ENCODE measurements at places on chromosomes 2 and 18. TPM values are rescaled to one million over a fixed set of nuclear protein-coding genes. Genes with fewer than 3 reads are reported as not detected.

GRCh38 chr2:217332866-217333265 lies 473.0 kb upstream of the TNP1 start:
- DNase-seq: no peak

DNA sequence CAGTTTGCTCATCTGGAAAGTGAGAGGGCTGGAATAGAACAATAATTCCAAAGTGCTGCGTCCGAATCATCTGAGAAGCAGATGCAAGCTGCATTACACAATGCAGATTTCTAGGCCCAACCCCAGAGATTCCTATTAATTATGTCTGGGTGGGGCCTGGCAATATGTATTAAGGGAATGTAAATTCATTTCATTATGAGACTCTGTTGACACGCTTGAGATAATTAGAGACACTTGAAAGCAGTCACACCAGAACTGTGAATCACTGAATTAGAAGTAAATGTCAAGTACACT lies 54.7 kb upstream of the HK2 start:
- DNase-seq: no peak

The AQP12A gene
- total RNA-seq: not detected

The PUS10 gene
- 5.1 TPM for total RNA-seq

DNA sequence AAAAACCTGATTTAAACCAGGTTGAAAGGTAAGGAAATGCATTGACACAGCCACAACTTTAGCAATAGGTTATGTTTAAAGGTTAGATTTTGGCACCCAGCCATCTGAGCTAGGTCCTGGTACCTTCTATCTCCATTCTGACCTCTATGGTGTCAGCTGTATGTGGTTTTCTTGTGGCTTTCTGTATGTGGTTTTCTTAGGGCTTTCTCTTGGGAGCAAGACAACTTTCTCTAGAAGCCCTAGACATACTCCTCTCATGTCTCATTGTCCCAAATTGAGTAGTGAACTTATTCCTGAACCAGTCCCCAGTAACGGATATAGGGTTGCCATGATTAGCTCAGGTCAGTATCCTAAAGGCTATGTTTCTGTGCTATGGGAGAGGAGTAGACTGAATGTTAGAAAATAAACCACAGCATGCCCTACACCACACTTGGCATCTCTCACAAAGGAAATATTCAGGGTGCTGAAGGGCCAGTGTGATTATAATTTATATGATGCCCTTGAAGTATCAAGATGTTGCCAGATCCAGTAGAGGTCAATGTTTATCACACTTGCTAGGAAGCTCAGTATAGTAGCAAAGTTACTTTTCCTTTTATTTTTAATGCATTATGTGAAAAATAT lies 176.1 kb downstream of the CAPN13 start:
- DNase-seq: no peak

The IL36A gene
- not detected for total RNA-seq

DNA sequence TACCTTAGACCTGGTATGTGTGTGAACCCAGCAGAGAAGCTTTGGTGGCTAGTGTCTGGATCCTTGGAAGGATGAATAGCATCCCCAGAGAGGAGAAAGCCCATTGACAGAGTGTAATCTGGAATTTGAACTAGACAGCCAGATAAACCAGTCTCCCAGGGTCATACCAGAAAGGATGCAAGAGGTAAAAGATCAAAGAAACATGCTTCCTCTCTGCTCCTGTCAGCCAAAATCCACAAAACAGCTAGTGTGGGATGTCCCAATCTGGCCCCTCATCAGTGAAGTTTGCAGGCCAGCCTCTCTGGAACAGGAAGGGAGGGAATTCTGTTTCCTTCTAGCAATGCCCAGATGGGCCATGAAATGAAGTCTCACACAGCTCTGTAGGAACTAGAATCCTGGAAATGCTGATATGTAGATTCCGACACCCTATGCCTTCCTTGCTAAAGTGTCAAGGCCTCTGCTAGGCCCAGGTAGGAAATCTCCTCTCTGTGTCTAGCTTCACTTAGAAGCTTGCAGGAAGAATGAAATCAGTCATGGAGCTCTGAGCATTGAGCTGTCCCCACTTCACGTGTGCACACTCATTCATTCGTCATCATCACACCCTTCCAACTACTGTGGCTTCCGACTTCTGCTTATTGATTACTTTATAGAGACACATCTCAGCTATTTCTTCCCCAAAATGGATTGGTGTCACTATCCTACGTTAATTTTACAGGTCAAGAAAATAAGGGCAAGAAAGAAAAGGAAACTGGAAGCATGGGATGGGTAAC lies 38.0 kb downstream of the EVA1A start:
- no peak for DNase-seq

GRCh38 chr18:24364177-24364576 lies 33.4 kb downstream of the OSBPL1A start:
- DNase-seq: no peak

The CXCR1 gene
- not detected for total RNA-seq

DNA sequence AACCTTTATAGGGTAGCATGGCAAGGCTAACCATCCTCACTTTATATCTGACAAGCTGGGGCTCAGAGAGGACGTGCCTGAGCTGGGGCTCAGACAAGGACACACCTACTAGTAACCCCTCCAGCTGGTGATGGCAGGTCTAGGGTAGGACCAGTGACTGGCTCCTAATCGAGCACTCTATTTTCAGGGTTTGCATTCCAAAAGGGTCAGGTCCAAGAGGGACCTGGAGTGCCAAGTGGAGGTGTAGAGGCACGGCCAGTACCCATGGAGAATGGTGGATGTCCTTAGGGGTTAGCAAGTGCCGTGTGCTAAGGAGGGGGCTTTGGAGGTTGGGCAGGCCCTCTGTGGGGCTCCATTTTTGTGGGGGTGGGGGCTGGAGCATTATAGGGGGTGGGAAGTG lies 1.2 kb upstream of the DES start:
- no peak for DNase-seq

DNA sequence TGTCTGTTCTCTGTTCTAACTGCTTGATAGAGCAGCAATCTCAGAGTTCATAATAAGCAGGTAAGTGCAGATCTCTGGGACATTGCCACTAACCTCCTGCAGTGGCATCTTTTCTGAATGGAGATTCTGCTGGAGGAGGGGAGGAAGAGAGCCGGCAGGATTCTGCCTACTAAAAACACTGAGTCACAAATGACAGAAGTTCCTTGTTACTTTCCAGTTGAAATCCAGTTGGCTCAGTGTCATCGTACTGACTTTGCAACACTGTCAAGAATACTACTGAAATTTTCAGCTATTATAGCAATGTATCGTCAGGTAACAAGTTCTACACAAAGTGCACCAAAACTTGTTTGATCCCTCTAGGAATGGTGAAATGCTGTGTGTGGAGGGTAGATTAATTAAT lies 79.6 kb upstream of the ST6GAL2 start:
- DNase-seq: no peak

The UGT1A10 gene
- not detected for total RNA-seq

The EN1 gene
- not detected for total RNA-seq

DNA sequence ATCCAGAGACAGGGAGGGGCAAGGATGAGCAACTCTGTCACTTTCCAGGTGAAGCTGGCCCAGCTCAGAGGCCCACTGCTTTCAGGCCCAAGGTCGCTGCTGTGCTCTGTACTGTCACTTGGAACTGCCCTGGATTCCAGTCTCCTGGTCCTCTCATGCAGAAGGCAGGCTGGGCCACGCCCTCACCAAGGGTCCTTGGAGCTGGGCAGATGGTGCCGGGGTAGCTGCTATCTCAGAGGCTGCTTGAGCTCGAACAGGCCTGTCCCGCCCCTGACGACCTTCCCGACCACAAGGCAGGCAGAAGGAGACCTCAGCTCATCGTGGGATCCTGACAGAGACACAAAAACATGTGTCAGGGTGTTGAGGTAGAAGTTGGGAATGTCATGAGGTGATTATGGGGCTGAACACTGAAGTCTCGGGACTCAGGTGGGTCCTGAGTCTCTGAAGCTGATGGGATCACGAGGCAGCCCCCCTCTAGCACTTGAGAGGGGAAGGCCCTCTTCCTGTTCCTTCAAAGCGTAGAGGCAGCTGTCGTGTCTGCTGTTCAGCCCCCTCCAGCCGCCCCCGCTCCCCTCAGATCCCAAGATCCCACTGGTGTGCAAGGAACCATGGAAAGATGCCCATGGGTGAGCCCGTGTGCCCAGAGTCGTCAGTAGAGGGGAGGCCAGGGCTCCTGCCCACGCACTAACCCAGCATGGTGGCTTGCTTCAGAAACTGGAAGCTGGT lies 78.3 kb downstream of the POLR1A start:
- peak; percentile 87 for DNase-seq

DNA sequence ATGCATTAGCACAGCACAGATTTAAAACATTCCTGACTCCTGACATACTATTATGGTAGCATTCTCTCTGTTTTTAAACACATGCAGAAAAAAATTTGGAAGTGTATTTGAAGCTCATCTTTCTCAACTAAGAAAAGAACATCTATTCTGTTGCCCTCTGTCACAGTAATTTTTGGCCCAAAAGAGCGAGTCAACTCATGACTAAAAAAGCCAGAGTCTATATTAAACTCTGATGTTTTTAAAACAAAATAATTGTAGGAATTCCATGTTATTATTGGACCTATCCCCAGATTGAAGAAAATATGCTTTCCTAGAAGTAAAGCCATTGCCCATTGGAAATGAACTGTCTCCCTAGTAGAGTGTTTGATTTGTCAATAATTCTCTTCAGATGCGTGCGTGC lies 96.7 kb downstream of the CRIM1 start:
- no peak for DNase-seq

The B4GALT6 gene
- 9.8 TPM for total RNA-seq

The RAPGEF4 gene
- total RNA-seq: 0.57 TPM

GRCh38 chr2:62974999-62975398 lies 75.6 kb upstream of the OTX1 start:
- DNase-seq: no peak

The LRRC30 gene
- not detected for total RNA-seq

DNA sequence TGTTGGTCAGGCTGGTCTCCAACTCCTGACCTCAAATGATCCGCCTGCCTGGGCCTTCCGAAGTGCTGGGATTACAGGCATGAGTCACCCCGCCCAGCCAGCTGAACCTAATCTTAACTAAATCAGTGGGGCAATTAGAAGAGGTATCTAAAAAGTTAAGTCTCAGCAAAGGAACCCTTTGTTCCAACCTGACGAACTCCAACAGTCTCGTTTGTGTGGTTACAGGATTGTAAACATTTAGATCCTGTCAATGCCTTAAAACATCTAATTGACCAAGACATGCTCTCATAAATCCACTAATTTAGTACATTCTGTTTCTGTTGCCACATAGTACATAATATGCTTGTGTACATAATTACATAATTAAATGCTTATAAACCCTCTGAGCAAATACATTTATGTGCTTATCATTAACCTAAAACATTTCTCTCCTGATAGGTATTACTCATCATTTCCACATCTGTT lies 31.1 kb upstream of the STK39 start:
- DNase-seq: no peak

The C2orf78 gene
- total RNA-seq: not detected

All from chondrocyte (in vitro differentiated cells).